ENCODE measurements at places on chromosomes 5 and 9.

DNA sequence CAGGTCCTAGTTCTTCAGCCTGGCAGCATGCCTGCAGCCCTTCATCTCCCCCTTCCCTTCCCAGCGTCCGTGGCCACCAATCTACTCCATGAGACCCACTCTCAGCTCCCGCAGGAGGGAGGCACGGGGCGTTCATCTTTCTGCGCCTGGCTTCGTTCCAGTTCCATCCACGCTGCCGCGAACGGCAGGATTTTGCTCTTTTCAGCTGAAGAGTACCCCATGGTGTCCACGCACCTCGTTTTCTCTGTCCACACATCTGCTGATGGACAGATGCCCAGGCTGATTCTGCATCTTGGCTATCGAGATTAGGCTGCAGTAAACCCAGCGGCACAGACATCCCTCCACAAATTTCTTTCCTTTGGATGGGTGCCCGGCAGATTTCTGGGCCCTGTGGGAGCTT, 30.5 kb upstream of the NKD2 start:
- no peak for DNase-seq

DNA sequence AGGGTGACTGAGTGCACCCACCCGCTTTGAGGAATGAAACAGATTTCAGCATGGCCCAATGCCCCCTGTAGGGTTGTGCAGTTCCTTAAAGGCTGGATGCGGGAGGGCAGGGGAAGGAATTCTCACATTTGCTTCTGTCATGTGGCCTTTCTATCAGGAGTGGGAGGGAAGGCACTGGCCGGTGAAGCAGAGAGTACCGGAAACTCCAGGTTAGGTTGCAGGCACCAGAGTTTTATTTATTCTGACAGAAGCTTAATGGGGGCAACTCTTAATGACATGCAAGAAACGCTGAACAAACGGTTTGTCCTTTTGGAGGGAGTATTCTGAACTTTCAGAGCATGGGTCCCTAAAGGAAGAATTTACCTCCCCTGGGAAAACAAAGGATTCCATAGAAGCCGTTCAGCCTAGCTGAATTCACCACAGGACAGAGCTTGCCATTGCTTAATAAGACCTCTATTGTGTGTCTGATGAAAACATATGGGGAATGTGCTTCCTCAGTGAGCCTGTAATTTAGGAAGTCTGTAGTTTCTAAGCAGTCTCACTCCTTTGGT, 44.1 kb upstream of the EQTN start:
- no peak for DNase-seq

GRCh38 chr5:120464627-120465435, 731 bp downstream of the PRR16 start:
- DNase-seq, result no peak

DNA sequence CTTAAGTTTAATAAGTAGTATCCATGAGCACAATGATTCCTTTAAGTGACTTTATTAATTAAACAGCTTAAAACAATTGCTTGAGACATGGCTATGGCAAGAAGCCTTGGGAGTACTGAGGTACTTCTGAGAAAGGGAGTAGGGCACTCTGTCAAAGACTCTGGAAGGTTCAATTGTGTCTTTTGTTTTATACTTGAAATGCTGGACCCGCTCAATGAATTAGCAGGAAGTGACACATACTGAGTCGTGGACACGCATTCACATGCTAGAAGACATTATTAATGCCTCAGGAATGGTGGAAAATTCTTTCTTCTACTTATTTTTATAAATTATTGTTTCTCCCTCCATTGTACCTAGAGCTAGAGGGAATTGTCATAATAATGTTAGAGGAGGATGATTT, 347.3 kb upstream of the ZNF608 start:
- DNase-seq, result no peak

DNA sequence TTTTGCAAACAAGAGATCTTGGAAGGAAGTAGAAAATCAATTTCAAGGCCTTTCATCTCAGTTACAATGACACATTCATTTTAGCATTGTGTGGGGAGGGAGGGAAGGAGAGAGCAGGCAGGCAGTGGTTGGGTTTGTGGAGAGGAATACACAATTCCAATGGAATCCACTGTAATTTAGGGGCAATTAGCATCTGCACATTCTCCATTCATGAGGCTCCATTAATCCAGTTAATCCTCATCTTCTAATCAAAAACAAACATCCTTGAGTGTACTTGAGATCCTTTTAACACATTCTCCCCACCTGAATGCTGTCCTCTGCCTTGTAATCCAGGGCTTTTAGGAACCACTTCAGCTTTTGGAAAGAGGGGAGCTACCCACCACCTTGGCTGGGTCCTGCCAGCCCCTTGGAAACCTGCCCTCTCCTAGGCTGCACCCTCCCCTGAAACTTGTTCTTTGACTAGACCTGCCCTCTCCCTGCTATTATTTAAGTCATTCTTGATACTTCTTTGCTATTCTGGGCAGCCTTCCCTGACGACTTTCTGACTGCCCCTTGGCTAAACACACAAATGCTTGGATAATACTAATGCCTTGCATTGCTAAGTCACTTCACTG, 271.2 kb downstream of the SLIT3 start:
- no peak for DNase-seq

- no peak for DNase-seq
Measured at GRCh38 chr9:91847581-91848091, 102.4 kb downstream of the ROR2 start.

DNA sequence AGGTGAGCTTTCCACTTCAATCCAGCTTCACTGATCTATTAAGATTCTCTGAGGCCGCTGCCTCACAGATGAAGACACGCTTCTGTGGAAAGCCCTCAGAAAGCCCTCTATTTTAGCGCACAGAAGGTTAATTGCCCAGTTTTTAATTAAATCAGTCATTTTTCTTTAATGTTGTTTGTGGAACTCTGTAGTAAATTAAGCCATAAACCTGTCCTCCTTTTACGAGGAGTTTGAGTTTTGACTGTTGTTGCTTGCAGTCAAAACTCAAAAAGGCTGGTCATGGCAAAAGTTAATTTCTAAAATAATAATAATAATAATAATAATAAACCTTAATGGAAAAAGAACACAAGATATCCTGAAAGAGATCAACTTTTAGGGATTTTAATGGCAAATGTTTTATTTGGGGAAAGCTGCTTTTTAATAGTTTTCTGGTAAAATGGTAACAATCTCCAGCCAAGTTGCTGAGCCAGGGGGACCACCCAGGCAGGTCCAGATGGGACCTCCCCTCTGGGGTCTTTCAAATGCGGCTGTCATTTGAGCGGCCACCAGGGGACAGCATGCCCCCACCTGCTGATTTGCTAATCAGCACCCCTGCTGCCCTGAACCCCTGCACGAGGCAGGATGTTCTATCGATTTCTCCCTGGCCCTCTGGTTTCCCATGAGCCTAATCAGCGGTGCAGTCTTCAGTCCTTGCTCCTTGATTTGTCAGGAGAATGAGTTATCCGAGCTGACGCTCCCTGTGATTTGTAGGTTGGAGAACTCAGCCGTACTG, 247.2 kb downstream of the FSTL4 start:
- no peak for DNase-seq

DNA sequence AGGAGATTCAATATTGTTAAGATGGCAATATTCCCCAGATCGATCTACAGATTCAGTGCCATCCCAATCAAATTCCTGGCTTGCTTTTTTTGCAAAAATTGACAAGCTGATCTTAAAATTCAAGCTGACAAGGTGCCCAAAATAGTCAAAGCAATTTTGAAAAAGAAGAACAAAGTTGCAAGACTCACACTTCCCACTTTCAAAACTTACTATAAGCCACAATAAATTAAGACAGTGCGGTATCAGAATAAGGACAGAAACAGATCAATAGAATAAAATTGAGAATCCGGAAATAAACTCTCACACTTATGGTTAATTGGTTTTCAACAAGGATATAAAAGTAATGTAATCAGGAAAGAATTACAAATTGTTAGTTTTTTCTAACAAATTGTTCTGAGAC, 97.1 kb downstream of the NRG2 start:
- no peak for DNase-seq

DNA sequence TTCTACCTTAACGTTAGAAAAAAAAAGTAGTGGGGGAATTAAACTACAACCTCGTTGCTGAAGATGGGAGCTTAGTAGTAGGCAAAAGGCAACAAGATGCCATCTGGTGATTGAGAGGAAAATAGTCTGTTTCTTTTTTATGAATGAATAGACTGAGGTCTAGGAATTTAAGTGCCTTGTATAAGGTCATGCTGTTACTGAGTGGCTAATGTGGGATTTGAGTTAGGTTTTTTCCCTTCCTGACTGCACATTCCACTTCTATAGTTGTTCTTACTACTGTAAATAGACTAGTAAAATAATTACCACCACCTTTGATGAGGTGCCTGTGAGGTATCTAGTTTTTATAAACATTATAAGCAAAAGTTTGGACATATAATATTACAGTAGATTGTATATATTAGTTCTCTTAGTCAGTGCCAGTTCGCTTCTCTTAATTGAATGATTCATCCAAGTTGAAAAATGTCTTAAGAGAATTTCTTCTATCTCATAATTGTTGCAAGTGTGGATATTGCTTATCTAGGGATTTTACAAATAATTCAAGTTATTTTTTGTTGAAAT, 19.1 kb downstream of the FSD1L start:
- DNase-seq, result no peak

DNA sequence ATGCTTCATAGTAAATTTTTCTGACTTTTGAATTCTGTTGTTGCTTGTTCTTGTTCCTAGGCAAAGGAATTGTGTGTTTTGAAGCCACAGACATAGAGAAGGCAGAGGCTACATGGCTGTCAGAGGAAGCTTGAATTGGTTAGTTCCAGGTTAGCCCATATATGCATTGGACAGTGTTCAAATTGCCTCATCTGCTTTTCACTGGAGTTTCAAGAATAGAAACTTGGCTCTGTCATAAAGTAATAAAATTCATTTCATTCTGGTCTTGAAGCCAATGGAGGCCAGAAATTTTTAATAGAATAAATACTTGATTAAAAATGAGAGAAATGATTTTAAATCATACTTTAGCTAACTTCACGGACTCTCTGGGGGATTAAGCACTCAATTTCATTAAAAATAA, 178.0 kb downstream of the YIPF5 start:
- DNase-seq, result no peak

- no peak for DNase-seq
Measured at GRCh38 chr9:36143245-36143641, 6.7 kb downstream of the GLIPR2 start.

GRCh38 chr9:114107286-114108001, 8.4 kb upstream of the KIF12 start:
- DNase-seq, result no peak

GRCh38 chr5:128220841-128221240, 137.3 kb downstream of the SLC12A2 start:
- DNase-seq, result no peak

DNA sequence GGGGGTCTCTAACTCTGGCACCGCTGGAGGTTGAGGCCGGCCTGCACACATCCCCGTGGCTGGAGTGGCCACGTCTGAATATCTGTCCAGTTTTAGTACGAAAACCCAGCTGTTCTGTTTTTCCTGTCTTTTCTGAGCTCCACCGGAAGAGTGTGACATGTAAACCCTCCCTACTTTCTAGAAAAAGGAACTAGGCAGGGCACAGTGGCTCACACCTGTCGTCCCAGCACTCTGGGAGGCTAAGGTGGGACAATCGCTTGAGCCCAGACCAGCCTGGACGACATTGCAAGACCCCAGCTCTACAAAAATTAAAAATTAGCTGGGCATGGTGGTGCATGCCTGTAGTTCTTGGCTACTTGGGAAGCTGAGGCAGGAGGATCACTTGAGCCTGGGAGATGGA, 8.2 kb upstream of the PHYKPL start:
- no peak for DNase-seq

GRCh38 chr5:112584781-112585180, 152.9 kb upstream of the APC start:
- DNase-seq, result no peak

- no peak for DNase-seq
Measured at GRCh38 chr9:35680331-35681105, 6.8 kb downstream of the CA9 start.

- DNase-seq, result no peak
Measured at GRCh38 chr5:87383216-87383615, 29.5 kb downstream of the CCNH start.

- no peak for DNase-seq
Measured at GRCh38 chr9:136604823-136605525, 57.7 kb upstream of the EGFL7 start.

DNA sequence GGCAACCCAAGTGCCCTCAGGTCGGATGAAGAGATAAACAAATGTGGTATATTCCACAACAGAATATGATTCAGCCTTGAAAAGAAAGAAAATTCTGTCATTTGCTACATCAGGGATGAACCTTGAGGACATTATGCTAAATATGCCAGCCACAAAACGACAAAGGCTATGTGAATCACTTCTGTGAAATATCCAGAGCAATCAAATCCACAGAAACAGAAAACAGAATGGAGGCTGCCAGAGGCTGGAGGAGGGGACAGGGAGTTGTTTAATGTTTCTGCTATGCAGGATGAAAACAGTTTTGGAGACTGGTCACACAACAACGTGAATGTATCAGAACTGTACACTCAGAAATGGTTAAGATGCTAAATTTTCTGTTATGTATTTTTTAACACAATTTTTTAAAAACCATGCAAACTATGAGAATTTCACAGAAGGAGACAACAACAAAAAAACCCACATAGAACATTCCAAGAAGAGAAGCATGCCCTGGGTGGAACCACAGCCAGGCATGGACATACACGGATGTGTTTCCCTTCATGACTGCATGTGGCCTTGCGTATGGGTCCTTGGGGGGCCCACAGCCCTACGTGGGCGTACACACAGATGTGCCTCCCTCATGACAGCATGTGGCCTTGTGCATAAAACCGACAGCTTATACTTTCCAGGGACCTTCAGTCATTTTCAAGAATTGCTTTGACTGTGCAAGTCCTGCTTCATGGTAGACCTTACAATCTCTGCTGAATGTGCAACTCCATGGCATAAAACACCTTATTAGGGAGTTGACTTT, 146.7 kb downstream of the ROR2 start:
- DNase-seq, result no peak

DNA sequence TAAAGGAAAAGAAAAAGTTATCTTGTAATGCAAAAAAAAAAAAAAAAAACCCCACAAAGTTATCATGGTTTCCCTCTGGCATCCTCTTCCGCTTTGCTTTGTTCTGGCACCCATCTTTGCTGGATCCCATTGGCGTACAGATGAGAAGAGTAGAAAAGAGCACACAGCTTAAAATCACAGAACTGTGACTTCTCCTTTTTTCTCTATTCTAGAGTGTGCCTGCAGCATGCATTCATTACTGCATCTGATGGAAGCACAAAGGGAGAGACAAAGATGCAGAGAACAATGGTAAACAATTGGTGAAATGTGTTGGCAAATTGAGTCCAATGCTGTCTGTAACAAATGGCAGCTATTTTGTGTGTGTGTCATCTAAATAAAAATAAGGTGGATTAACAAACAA, 440.8 kb upstream of the PIK3R1 start:
- no peak for DNase-seq

- no peak for DNase-seq
Measured at GRCh38 chr9:99873943-99874584, 32.4 kb upstream of the STX17 start.

GRCh38 chr5:84564321-84565075, 179.8 kb upstream of the EDIL3 start:
- no peak for DNase-seq

- no peak for DNase-seq
Measured at GRCh38 chr9:110995420-110996340, 42.6 kb downstream of the LPAR1 start.

Measured in smooth muscle cell of the brain vasculature (primary cell).